ENCODE measurements at places on chromosomes 2 and 18. TPM values are rescaled to one million over a fixed set of nuclear protein-coding genes. Genes with fewer than 3 reads are reported as not detected.

RASGRP3 gene
- 26.4 TPM for total RNA-seq

NTSR2 gene
- not detected for total RNA-seq

ZNF385B gene
- not detected for total RNA-seq

ZSCAN30 gene
- total RNA-seq, result 13.2 TPM

HOXD8 gene
- 0.49 TPM for total RNA-seq

PRKAG3 gene
- not detected for total RNA-seq

GAL3ST2 gene
- not detected for total RNA-seq

XPO1 gene
- 210 TPM for total RNA-seq

POTEI gene
- total RNA-seq, result not detected

MEIS1 gene
- total RNA-seq, result 4.5 TPM

ASB18 gene
- total RNA-seq, result not detected

EVX2 gene
- total RNA-seq, result not detected

SERPINB12 gene
- not detected for total RNA-seq

TMEM247 gene
- total RNA-seq, result not detected

ERFE gene
- total RNA-seq, result 5.2 TPM

GGCX gene
- total RNA-seq, result 21.2 TPM

GDF7 gene
- not detected for total RNA-seq

IL1B gene
- total RNA-seq, result 2.6 TPM

NR4A2 gene
- total RNA-seq, result not detected

All from M059J (cell line).